Left hindlimb (tissue), 1 donor: ENCODE measurements at places on chromosomes 5 and 9.

- DNase-seq = no peak
These were observed 19.6 kb upstream of the C5orf47 start for GRCh38 chr5:173969167-173970049.

- no peak for DNase-seq
These were observed 335.6 kb downstream of the ZNF608 start for GRCh38 chr5:124410539-124411488.

GRCh38 chr5:149161026-149161687, 19.9 kb downstream of the ABLIM3 start:
- no peak for DNase-seq

- no peak for DNase-seq
These were observed 721.0 kb downstream of the NR2F1-AS1 start for GRCh38 chr5:92860061-92860460.

DNA sequence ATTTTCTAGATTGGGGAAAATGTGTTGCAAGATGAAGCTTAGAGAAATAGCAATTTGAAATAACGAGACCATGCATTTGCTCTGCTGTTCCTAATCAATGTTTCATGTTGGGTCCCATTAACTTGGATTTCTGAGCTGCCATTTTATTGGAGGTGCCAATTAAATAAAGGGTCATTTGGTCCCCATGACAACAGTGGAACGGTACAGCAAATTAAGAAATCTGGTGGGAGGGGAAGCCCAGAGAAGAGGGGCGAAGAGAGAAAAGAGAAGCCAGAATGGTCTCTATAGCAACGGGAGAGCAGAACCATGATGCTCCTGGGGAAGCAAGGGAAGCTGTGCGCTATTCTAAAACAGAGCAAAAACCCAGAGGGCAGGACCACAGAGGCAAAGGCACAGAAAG, 120.2 kb downstream of the ENTREP1 start:
- DNase-seq = no peak

GRCh38 chr9:88174324-88174723, 36.0 kb upstream of the SPATA31C2 start:
- DNase-seq = no peak

- no peak for DNase-seq
These were observed 780 bp upstream of the CCNJL start for GRCh38 chr5:160312960-160313727.

DNA sequence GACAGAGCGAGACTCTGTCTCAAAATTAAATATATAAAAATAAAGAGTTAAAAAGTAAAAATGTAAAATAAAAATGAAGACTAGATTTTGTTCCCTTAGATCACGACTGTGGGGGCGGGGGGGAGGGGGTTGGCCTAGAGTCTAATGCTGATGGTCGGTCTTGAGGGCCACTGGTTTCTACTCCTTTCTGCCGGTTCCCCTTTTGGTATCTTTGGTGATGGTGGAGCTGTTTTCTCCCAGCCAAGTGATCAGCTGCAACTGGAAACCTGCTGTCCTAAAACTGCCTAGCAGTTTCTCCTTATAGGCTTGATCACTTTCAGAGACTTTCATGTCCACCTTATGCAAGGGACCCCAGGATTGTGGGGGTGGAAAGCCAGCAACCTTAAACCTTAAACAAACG, 1.1 kb downstream of the SRD5A1 start:
- no peak for DNase-seq

GRCh38 chr5:64147849-64148441, 17.7 kb upstream of the RNF180 start:
- peak; percentile 40 for DNase-seq

- no peak for DNase-seq
These were observed 10.2 kb downstream of the OR2V1 start for GRCh38 chr5:181120761-181121160.

- no peak for DNase-seq
These were observed 9.2 kb downstream of the NADK2 start for GRCh38 chr5:36232533-36232932.

DNA sequence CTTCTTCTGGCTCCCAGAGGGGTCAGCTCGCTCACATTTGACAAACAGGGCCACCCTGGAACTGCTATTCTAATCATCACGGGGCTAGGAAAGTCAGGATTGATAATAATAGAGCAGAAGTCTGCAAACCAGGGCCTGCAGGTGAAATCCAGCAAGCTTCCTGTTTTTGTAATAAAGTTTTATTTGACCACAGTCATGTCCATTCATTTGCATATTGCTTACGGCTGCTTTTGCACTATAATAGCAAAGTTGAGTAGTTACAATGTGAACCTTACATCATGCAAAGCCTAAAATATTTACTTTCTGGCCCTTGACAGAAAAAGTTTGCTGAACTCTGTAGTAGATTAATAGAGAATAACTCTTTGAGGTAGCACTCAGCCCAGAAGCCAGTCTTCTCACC, 63.2 kb upstream of the CTXN3 start:
- DNase-seq = no peak

- DNase-seq = no peak
These were observed 21.4 kb downstream of the PTPN3 start for GRCh38 chr9:109476642-109477257.

- no peak for DNase-seq
These were observed 440.5 kb upstream of the WWC1 start for GRCh38 chr5:167850911-167851310.

DNA sequence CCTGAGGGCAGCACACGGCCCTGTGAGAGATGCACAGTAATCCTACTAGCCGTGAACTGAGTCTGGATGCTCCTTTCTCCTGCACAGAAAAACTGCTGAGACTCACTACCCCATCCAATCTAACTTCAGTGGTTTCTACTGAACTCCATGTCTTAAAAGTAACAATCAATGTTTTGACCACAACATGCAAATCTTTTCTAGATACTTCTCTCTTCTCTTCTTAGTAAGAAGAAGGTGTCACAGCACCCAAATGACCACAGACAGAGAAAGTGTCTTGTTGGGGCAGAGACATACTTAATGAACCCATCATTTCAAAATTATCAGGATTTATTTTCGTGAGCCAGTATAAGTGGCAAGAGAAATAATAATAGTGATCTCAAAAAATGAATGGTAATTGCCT, 285.8 kb upstream of the MEF2C start:
- no peak for DNase-seq

- DNase-seq = no peak
These were observed 13.9 kb downstream of the NEK6 start for GRCh38 chr9:124271660-124272059.

DNA sequence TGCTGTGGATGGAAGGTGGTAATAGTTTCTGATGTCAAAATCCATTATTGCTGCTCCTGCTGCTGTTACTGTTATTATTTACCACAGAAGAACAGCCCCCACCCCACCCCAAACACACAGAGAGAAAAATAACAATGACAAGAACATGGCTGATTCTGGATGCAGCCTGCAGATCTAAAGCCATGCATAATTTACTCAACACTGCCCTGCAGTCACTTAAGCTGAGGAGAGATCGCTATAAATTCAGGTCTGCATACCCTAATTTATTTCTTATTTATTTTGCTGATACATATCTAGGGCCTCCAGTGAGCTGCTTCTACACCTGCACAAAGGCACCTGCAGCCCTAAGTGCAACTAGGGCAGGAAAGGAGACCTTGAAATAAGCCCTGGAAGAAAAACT, 132.0 kb downstream of the TRIM32 start:
- no peak for DNase-seq

DNA sequence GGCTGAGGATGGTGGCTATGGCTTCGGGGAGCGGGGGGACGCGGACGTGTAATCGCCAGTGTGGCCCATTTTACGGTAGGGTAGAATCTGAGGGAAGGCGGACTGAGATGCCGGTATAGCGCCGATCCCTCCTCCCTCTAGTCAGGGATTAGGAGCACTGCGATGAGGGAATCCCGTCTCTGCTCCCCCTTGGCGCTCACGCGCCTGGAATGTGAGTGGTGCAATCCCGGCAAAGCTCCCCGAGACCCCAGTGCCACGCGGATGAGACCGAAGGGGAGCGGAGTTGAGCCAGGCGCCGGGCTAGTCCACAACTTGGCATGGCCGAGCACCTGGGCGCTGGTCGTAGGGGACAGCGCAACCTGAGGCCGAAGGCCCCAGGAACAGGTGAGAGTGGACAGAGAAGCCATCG, 2.2 kb downstream of the NPR3 start:
- no peak for DNase-seq

DNA sequence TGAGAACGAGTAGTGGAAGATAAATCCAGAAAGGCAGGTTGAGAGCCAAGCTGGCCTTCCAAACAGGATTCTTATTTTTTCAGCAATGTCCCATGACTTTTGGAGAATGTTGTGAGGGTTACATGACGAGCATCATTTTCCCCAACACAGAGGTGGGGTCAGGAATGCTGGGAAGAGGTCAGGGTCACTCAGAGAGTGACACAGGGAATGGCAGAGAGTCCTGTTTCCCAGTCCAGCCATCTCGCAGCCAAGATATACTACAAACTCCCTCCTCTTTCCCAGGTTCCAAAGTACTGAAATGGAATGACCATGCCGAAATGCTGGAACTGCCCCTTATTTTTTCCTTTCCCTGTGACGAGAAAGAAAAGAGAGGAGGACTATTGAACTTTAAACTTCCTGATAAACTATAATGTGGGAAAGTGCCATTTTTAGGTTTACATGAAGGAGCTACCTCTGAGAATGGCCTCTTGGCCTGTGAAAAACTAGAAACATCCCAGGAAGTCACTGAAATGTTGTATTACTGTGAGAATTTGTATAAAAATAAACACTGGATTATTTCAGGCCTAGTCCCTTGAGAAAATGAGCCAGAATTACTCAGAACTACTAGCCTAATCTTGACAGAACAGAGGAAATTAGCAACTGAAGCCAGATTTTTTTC, 420.4 kb downstream of the CETN3 start:
- no peak for DNase-seq

DNA sequence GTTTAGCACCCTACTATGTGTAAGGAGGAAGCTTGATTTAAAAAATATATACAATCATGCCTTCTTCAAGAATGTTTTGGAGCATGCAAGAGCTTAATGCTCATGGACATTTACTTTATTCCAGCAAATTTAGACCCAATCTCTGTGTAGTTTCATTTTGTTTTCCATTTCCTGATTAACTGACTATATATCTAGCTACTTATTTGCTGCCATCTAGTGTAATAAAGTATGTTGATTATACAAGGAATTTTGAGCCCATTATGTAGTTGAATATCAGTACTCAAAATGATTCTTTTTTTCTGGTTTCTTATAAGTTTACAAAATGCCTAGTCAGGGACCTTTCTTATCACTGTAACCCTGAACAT, 100.0 kb upstream of the CCDC152 start:
- no peak for DNase-seq

DNA sequence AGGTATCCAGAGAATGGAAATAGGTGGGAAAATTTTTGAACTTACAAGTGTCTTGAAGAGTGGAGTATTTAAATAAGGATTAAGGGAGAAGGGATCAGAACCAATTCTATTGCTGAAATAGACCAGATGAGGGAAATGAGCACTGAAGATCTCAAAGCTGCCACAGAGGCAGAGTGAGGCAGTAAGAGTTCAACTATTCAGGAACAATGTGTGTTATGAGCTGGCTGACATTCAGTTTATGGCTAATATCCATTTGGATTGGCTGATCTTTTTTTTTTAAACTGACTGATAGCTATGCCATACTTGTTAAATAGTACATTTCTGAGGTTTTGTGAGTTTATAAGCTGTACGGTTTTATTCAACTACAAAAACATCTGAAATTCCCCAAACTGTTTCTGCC, 95.3 kb upstream of the GNA14 start:
- DNase-seq = no peak

GRCh38 chr9:4464911-4465513, 25.3 kb upstream of the SLC1A1 start:
- DNase-seq = no peak

GRCh38 chr9:80649001-80649420, 1040.3 kb downstream of the TLE1 start:
- DNase-seq = peak; percentile 50

DNA sequence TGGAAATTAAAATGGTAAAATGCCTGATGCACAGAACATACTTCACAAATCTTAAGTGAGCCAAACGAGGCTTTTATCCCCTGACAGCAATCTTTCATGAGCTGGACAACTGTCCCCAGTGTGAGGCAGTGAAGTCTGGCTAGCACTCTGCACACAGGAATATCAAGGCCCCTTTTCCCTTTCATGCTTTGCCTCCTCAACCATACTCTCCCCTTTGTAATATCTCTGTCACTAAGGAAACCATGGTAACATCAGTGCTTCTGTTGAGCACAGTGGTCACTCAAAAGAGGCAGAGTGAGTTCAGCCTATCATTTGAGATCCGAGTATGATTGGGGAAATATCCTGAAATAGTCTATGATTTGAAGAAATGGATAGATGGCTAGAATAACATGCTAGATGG, 318.3 kb downstream of the ENC1 start:
- no peak for DNase-seq

DNA sequence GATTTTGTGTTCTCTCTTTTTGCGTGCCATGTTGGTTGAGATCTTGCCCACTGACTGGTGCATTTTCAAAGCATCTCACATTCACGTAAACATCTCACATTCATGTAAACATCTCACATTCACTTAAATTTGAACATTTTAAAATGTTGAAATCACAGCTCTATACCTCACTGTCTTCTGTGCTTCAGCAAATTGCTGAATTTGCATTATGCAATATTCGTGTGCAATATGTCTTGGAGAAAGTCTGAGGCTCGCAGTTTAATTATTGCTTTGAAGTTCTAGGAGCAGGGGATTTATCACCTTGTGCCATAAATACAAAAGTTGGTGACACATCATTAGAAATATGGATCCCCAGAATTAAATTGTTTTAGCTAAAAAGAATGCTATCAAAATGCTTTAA, 42.6 kb downstream of the TNFSF15 start:
- DNase-seq = no peak

DNA sequence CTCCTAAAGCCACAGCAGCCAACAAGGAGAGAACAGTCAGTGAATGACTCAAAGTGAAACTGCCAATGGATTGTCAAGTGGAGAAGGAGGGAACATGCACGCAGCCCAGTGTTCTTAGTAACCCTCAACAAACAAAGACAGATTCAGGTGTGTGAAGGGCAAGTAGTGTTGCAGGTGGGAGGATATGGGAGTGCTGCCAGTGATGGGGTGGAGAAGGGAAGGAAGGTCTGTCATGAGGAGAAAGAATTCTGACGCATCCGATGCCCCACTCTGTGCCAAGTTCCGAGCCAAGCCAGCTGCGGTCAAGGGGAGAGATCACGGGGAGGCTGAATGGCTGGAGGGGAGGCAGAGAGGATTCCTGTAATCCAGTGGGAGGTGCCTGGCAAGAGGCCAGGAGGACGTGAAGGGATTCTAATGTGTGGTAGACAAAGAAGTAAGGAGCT, 56.5 kb downstream of the CAST start:
- DNase-seq = no peak

DNA sequence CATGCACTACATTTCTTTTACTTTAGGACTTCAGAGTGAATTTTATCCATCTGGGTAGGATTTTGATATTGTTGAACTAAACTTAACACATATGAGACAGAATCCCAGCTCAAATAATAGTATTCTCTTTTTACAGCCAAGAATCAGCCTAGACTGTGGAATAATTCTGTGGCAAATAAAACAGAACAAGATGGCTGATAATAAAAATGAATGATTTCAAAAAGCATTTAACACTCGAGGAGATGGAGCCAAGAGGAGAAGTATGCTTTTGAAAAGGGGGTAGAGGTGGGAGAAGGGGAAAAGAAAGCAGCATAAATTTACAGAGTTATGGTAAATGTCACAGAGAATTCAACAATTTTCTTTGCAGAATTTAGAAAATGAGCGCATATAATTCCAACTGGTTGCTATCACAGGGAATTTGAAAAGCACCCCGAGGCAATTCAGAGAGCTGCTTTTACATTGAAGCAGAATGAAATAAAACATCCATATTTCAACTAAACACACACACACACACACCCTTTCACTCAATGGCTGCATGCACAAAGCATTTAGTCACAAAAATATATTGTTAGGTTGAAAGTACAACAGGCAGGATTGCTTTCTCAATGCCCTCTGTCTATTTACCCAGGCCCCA, 60.2 kb upstream of the DMAC1 start:
- DNase-seq = no peak
